ENCODE measurements at places on chromosomes 7 and 10.

DNA sequence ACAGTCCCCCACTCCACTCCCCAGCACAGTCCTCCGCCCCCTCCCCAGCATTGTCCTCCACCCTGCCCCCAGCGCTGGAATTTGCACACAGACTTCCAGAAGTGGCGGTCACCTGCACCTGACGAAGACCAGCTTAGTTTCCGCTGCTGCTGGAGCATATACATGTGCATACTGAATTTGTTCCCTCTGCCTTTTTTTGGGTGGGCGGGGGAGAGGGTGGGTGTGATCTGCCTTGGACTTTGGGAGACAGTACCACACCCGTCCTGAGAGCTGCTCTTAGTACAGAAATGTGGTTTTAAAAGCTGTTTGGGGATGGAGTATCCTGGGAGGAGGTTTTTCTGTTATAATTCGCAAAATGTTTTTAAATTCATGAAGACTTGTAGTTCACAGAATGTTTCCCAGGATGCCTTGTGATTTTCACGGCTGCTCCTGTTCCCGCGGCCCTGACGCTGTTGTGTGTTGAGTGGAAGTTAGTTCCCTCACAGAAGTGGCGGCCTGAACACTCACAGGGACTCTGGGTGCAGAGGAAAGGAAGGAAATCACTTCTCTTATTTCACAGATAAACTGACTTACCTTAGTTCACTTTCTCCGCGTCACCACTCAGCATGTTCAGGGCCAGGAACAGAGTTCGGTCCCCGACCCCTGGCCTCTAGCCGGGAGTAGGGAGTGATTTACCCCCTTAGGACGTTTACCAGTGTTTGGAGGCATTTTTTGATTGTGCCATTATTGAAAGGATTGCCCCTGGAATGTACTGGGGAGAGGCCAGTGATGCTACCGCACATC is 18.6 kb downstream of the PFKP start:
- DNase-seq: no peak

GRCh38 chr10:44325596-44326307 is 59.1 kb downstream of the CXCL12 start:
- no peak for DNase-seq

DNA sequence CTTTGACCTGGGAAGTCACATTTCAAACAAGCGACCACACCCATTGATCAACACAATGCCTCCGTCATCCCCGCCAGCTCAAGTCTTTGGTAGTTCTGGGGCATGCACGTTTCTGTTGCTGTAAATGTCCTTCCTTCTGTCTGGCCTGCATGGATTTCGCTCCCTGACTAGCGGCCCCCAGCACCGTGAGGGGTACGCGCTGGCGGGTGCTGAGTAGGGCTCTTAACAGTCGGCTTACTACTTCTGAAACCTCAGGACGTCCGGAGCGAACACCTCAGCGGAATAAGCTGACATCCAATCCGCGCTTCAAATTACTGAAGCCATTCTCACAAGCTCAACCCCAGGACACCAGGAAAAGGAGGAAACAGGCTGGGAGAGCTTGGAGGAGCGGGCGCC is 505 bp downstream of the NUDCD3 start:
- no peak for DNase-seq

- no peak for DNase-seq
These were observed 38.1 kb downstream of the PPIF start for GRCh38 chr10:79385392-79385795.

DNA sequence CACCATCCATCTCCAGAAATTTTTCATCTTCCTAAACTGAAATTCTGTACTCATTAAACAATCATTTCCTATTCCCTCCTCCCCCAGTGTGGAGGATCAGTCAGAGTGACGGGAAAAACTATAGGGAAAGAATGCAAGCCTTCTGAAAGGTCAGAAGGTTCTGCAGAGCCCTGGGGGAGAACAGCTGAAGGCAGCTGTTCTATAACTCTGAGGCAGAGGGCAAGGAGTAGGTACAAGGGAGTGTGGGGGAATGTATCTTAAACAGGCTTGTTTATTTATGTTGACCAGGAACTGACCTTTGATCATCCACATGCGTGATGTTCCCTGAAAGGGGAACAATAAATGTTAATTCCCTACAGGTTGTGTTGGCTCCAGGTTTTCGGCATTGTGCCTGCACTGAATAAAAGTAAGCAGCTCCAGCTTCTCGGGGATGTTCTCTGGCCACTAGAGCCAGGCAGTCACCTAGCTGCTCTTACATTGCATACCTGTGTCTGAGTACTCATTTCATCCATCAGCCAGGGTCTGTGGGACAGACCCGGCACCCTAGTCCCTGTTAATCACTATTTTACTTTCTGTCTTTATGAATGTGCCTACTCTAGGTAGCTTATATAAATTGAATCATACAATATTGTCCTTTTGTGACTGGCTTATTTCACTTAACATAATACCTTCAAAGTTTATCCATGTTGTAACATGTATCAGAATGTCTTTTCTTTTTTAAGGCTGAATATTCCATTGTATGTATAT is 5.8 kb downstream of the IFIT1 start:
- DNase-seq: no peak

DNA sequence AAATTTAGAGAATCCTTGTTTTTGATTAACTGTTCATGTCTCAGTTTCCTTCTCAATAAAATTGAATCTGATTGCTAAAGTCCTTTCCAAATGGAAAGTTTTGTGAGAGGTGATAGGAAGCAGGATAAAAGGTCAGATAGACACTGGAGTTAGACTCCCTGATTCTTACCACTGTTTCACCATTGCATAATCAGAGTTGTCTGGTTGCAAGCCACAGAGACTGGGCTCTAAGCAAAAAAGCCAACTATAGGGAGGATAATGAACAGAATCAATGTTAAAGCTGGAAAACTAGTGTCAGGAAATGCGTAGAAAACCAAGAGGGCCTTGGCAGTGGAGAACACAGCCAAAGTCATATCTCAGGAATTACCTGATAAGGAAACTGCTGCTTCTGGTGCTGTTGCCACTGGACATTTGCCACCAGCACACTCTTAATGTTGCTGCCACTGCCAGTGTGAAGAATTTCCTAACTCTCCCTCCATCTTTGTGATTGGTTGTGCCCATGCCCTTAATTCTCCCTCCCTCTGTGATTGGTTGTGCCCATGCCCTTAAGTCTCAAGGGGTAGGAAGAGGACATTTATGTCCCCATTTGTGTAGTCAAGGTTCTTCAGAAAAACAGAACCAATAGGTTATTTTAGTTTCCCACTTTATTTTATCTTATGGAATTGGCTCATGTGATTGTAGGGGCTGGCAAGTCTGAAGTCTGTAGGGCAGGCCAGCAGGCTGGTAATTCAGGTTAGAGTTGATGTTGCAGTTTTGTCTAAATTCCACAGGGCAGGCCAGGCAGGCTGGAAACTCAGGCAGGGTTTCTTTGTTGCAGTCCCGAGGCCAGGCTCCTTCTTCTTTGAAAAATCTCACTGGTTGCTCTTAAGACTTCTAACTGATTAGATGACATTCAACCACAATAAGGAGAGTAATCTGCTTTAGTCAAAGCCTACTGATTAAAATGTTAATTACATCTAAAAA is 639.0 kb downstream of the REEP3 start:
- DNase-seq: no peak

- no peak for DNase-seq
These were observed 114.6 kb upstream of the CTBP2 start for GRCh38 chr10:125274961-125275360.
